GM23338 (cell line): ENCODE measurements at places on chromosomes 16 and 17.
A peak's percentile ranks its signal among the peaks of the same experiment; 100 is the strongest.

DNA sequence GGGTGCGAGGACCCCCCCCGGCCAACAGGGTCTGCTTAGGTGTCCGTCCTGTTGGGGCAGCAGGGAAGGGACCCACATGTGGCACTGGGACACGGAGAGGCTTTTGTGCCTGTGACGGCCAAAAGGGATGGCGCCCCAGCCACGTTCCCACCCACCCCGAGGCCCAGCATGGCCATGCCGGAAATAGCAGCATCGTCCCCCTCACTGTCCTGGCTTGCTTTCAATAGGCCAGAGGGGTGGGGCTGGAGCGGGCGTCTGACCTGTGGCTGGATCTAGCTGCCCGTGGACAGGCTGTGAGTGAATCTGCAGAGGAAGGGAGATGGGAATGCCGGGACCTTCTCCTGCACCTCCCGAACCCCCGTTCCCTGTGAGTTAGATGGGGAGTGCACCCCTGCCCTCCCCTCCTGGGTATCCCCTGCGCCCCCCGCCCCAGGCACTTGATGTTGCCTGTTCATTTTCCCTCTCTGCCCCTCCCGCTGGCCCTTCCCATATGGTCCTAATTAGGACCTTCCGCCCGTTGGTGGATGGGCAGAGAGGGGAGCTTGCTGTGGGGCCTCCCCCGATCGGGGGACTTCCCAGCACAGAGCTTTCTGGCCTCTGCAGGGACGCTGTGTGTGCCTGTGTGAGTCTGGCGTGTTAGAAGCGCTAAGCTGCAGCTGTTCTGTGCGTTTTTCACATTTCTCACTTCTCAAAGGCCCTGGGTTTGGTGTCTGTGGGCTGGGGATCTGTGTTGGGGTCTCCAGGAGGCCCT lies 292.8 kb downstream of the SEC14L1 start:
- no peak for DNase-seq

DNA sequence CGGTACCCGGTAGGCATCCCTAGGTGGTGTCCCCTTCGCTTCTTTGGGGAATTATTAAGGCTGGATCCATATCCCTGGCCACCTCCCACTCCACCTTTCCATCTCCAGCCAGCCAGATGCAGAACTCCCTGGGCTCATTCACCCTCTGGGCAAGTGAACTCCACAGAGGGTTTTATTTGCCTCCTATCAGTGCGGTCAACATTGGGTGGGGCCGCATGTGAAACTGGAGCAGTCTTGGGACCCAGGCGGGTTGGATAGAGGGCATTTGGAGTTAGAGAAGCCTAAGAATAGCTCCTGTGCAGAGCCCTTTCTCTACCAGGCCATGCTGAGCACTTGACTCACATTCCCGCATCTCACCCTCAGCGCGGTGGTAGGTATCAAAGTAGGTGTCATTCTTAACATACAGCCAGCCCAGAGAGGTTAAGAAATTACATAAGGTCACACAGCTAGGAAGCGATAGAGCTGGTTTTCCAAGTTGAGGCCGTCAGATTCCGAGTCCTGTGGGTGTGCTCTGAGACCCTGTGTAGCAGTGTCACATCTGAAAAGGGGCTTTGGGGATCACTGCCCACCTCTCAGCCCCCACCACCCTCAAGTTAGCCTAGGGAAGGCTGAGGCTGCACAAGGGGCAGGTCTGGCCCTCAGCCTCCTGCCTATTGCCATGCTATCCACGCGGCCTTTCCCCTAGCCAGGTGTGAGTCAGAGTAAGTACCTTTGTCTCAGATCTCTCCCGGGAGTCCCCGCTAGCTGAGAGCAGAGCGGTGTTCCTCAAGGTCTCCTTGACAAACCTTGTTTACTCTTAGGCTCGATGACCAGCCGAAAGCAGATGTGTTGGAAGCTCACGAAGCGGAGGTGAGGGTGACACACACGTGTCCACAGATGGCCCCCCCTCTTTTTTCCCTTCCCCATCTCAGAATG lies 26.9 kb upstream of the LGALS9 start:
- DNase-seq, result no peak

- DNase-seq, result peak; percentile 63
These were observed 26.6 kb downstream of the LASP1 start for GRCh38 chr17:38896346-38896954.

GRCh38 chr16:85649411-85650134 lies 36.5 kb downstream of the GSE1 start:
- DNase-seq, result no peak

DNA sequence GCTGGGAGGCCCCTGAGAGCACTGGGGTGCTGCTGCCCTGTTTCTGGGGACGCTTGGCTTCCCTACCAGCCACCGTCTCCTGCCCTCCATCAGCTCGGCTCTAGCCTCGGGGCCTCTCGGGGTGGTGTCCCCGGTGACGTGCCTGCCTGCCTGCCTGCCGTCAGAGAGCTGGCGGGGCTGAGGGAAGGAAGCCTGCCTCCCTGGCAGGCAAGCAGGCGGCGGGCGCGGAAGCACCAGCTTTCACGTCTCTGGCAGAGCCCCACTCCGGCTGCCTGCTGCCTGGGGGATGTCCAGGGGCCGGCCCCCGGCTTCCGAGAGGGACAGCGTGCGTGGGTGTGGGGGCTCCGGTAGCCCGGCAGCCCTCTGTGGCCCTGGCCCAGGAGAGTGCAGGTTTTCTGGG lies 9.3 kb downstream of the CENPX start:
- DNase-seq, result no peak

DNA sequence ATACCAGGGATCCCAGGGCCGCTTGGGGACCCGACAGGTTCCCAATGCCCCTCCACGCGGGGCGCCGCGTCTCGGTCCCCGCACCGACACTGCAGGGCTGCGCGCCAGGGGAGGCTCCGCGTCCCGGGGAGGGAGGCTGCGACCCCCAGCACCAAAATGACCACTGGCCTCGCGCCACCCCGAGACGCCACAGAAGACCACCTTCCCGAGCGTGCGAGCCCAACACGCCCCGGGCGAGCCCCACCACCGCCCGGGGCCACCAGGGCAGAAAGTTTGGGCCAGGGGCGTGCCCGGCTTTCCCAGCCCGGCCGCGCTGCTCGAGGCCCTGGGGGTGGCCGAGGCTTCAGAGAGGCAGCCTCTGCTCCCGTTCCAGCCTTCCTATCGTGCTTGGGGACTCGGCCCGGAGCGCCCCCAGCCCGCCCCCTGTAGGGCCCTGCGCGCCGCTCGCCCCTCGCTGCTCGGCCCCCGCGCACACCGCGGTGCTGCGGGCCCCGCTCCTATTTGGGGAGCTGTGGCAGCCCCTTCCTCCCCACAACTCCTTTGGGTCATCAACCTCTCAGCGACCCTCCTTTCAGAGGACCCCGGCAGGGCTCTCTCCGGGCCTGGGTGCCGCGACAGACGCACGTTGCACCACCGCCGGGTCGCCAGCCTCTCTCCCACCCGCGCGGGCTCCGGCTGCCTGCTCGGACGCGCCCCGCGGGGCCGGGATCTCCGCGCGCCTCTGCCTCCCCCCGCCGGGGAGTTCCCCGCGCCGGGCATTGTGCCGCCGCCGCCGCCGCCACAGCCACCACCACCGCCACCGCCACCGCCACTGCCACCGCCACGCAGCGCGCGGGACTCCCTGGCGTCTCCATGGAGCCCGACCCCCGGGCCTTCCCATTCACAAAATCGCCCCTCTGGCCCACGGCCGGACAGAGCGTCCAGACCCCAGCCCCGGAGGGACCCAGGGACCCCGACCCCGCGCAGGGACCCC lies 892 bp downstream of the RBFOX3 start:
- DNase-seq, result peak; percentile 69

- no peak for DNase-seq
These were observed 100.6 kb upstream of the ZNF750 start for GRCh38 chr17:82940226-82941020.

DNA sequence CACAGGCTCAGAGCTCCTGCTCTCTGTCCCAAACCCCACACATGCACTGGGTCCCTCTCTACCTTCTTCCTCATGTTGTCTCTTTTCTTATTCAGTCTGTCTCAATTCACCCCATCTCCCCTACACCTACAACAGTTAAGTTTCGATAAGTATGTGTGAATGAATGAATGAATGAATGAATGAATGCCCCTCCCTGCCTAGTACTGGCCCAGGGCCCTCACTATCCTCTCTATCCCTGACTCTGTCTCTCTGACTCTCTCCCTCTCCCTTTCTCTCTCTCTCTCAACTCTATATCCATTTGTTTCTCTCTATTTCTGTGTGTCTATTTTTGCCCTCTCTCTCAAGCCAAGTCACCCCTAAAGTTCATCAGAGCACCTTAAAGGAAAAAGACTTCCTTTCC lies 6.7 kb upstream of the KRT9 start:
- DNase-seq, result no peak

GRCh38 chr17:1762233-1762900 lies 507 bp downstream of the SERPINF1 start:
- DNase-seq, result peak; percentile 42

- no peak for DNase-seq
These were observed 64.0 kb downstream of the USP32 start for GRCh38 chr17:60327901-60328273.

DNA sequence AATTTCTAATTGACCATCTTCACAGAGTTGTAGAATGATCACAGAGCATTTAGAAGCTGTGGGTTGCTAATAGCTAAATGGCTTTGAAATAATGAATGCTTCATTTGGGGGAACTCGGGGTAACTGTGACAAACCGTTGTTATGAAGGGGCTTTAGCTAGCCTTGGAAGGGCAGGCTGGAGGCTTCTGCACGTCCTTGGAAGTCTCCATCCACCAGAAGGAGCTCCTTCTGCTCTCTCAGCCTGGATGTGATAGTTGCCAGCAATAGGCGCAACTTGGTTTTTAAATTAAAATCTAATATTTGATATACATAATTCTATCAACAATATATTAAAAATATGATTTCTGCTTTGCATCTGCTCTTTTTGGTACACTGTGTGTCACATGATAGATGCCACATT lies 200.5 kb downstream of the RPTOR start:
- no peak for DNase-seq
